ENCODE measurements at places on chromosomes 6 and 20.

- peak; percentile 59 for DNase-seq
Measured at GRCh38 chr20:62740286-62741141, 31.9 kb downstream of the NTSR1 start.

- no peak for DNase-seq
Measured at GRCh38 chr20:35823147-35823546, 51.3 kb downstream of the PHF20 start.

DNA sequence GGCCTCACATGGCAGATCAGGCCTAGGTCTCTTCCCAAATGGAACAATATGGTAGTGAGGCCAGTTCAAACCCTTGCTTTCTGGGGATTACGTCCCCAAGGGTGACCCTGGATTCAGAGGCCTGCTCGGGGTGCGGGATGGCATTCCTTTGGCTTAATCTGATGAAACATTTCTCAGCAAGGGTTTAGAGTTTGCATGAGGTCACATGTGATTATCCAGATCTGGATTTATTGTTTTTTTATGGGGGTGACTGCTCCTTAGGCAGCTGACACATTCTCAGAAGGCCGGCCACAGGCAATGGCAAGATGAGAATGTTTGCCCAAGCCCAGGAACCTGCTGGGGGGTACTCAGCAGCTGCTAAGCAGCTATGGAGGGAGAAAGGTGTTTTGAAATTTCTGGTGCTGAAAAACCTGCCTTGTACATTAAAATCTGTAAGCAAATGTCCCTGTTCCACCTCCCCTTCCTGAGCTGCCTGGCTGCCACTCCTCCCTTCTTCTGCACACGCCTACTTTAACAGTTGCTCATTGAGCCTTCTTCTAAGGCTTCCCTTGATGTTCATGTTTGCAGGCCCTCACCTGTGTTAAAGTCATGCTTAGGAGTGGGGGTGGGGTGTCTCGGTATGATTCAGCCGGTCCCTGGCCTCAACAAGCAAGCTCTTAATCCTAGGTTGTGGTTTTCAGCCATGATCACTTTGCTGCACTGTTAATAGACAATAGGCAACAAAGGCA lies 37.9 kb upstream of the FUCA2 start:
- DNase-seq, result no peak

DNA sequence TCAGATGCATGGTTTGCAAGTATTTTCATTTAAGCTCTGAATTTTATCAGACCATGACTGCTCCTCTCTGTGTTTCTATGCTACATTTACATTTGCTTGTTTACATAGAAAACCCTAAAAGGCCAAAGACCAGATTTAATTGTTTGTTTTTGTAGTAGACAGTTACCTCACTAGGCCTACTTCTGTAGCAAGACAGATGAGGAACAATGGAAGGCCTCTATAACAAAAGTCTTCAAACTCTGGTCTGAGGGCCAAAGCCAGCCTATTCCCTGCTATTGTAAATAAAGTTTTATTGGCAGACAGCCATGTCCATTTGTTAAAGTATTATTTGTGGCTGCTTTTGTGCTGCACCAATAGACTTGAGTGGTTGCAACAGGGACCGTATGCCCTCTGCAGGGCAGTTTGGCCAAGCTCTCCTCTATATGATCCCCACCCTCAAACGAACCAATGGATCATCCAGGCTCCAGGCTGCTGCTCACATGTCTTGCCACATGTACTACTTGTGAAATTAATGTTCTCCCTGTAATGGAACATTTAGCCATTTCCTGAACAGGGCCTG lies 182.0 kb downstream of the DOK5 start:
- DNase-seq, result no peak

DNA sequence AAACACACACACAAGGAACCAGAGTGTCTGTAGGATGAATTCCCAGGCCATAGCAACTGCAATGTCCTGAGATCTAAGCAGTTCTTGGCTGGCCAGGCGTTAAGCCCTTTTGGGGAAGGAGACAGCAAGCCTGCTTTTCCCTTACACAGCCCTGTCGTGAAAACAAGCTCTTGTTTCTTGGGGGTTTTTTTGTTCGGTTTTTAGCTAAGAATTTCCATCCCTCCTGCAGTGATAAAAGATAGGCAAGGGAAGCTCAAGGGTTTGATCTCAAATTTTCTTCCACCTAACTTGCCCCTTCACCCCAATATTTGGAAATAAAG lies 1.5 kb downstream of the TNFRSF21 start:
- DNase-seq, result no peak

GRCh38 chr6:9361749-9362148 lies 926.4 kb upstream of the SLC35B3 start:
- DNase-seq, result no peak

DNA sequence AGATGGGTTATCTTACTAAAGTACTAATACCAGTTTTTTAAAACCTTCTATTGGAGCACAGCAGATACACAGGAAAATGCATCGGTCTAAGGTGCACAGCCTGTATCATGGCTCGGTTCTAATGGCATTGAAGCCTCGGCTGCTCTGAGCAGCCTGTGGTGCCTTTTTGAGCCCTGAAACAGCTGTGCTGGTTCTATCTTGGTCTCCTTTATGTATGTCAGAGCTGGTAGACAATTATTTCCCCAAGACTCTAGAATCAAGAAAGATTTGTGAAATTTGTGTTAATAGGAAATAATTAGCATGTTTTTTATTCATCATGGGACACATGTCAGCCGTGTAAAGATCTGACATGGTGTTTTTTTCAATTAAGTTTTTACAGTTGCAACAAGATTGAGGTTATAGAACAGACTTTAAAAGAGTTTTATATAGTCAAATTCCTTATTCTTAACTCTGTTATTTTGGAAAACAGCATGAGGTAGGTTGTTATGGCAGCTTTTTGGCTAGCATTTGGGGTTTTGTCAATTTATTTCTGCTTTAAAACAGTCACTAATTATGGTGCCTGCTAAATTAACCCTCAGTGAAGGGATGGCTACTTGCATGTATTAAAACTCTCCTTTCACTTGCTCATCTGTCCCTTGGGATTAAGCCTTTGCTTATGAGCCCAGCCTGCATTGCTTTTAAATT lies 40.3 kb upstream of the C20orf144 start:
- no peak for DNase-seq

GRCh38 chr6:135295085-135295484 lies 114.0 kb downstream of the MYB start:
- DNase-seq, result no peak

DNA sequence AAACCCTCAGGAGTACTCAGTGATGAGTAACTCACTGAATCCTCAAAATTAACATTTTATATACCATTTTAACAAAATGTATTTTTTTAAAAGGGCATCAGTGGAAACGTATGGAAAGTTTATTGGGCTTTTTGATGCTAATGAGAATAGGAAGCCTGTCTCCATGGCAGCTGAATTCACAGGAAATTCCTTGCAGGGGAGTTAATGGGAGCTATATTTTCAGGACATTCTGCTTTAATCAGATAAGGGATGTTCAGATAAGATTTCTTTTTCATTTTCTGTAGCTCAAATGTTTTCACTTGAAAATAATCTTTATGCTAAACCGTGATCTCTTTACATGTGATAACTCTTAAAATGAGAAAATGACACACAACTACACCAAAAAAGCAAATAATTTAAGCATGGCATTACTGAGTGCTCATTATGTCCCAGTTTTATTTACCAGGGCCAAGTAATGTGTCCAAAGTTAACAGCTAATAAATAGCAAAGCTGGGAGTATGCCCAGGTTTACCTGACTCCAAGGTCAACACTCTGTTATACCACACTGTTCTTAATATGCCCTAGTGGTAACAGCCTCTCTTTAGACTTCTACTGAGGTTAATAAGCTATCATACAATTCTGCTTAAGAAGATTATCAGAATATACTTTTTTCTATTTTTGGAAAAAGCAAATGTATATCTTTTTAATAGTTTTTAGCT lies 348.1 kb downstream of the GRIK2 start:
- DNase-seq, result no peak

GRCh38 chr6:95576218-95576997 lies 927 bp upstream of the MANEA start:
- DNase-seq, result no peak

DNA sequence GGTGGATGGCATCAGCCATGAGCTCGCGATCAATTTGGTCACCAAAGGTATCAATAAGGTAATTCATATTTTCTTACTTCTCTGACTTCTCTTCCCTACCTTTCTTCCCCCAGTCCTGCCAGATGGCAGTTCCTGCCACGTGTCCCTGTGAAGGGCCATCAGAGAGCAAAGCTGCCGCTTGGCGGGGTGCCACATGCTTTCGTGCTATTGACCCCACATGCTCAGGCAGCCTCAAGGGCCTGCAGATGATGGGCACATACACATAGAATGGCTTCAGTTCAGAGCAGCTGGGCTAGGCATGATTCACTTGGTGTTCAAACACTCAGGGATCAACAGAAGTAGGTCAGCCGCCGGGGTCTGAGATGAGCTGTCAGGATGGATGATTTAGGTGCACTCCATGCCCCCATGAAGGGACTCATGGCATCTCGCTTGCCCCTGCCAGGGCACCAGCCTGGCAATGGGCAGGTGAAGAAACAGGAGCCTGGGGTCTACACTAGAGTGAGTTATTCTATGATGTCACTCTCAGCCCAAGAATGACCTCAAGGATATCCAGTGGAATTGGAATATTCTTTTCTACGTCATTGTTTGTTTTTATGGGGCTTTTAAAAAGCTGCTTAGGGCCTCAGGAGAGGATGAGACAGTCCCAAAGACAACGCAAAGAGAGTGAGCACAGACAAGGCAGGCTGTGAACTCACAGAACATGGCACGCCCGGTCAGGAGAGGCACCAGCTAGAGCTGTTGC lies 25.5 kb downstream of the BANF2 start:
- no peak for DNase-seq

GRCh38 chr20:46570956-46571355 lies 20.5 kb upstream of the OCSTAMP start:
- DNase-seq, result no peak

DNA sequence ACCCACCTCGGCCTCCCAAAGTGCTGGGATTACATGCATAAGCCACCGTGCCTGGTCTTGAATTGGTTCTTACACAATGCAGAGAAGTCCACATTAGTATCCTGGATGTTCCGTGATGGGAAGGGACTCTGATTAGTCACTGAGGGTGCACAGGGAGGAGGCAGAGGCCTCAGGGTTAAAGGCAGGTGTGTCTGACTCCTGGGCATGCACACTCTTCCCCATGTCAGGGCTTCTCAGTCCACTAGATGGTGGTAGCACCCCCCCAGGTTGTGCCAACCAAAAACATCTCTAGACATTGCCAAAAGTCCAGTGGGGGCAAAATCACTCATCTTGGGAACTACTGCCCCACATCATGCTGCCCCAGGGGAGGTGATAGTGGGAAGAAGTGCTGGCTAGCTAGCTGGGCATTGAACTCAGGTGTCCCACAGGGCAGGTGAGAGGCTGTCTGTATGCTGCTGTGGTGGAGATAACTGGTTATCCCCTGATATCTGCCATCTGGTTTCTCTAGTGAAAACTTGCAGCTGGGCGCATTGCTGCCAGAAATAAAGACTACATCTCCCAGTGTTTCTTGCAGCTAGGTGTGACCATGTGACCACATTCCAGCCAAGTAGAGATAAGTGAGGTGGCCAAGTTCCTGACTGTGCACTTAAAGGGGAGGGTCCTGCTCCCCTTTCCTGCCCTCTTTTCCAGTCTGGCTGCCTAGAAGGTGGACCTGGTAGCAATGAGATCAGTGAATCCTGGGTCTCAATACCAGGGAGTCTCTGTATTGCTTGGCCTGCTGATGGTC lies 8.4 kb upstream of the NSFL1C start:
- DNase-seq, result no peak

DNA sequence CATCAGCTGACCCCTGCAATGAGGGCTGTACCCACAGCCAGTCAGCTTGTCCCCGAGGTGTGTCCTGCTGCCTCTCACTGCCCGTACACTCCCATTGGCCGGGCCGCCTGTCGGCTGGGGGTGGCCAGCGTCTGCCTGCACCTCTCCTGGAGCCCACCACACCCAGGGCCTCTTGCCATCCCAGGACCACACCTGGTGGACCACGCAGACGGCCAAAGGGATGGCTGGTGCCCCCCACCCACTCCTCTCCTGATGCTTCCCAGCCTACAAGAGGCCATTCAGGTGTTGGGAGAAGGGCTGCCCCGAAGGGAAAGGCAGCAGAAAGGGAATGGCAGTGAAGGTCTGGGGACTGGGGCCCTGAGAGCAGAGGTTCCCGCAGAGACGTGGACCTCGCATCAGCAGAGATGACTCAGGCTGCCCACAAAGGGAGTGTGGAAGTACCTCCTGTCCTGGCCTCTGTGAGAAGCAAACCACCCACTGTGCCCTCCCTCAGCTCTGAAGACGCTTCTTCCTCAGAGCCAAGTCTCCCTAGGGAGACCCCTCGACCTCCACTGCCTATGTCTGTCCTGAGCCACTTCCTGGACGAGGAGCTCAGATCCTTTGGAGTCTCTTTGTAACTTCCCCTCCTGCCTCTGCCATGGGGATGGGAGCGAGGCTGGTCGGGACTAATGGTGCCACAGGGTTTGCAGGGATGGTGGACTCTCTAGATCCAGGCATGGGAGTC lies 60.9 kb downstream of the PYGB start:
- DNase-seq, result no peak
